Naive B cell (primary cell): ENCODE measurements at places on chromosomes 6 and 20. TPM values are rescaled to one million over a fixed set of nuclear protein-coding genes. Genes with fewer than 3 reads are reported as not detected.
A peak's percentile ranks its signal among the peaks of the same experiment; 100 is the strongest.

Gene TNFRSF6B
- polyA plus RNA-seq, result not detected

- DNase-seq, result no peak
- peaks cover 48% of the 10 kb centered on the region for H3K4me1 ChIP-seq
- no peaks in the 10 kb centered on the region for H3K27me3 ChIP-seq
- H3K4me3 ChIP-seq, result peak overlapping the region; percentile 18
- H3K27ac ChIP-seq, result no peak overlapping the region
- H3K36me3 ChIP-seq, result peaks cover under 1% of the 10 kb centered on the region
Measured at GRCh38 chr6:158567152-158567551, 7.3 kb downstream of the TMEM181 start.

GRCh38 chr6:26234421-26235301, 130.3 kb upstream of the BTN3A2 start:
- H3K27me3 ChIP-seq, result no peaks in the 10 kb centered on the region
- H3K4me1 ChIP-seq, result peaks cover 25% of the 10 kb centered on the region
- H3K4me3 ChIP-seq, result peak overlapping the region; percentile 99
- H3K36me3 ChIP-seq, result no peaks in the 10 kb centered on the region
- peak overlapping the region; percentile 92 for H3K27ac ChIP-seq

- H3K36me3 ChIP-seq, result peaks cover 16% of the 10 kb centered on the region
- H3K27me3 ChIP-seq, result no peaks in the 10 kb centered on the region
- H3K4me1 ChIP-seq, result no peaks in the 10 kb centered on the region
Measured at GRCh38 chr6:34982424-34982852, 93.4 kb downstream of the ANKS1A start.

DNA sequence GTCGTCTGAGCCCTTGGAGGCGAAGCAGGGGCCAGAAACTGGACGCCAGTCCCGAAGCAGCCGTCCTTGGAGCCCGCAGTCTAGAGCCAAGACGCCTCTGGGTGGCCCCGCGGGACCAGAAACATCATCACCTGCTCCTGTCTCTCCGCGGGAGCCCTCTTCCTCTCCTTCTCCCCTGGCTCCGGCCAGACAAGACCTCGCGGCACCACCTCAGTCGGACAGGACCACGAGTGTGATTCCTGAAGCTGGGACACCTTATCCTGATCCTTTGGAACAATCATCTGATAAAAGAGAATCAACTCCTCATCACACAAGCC, 416 bp downstream of the RSPH4A start:
- peak overlapping the region; percentile 65 for H3K27ac ChIP-seq
- H3K27me3 ChIP-seq, result no peaks in the 10 kb centered on the region
- H3K36me3 ChIP-seq, result no peaks in the 10 kb centered on the region
- peaks cover 14% of the 10 kb centered on the region for H3K4me1 ChIP-seq
- peak overlapping the region; percentile 82 for H3K4me3 ChIP-seq
